ENCODE measurements at places on chromosomes 2 and 18.

GRCh38 chr2:20624884-20625485 lies 25.9 kb downstream of the HS1BP3 start:
- DNase-seq = no peak

- DNase-seq = no peak
Measured at GRCh38 chr2:75476761-75477160, 84.0 kb downstream of the EVA1A start.

GRCh38 chr18:2171840-2172625 lies 399.3 kb downstream of the METTL4 start:
- DNase-seq = no peak

DNA sequence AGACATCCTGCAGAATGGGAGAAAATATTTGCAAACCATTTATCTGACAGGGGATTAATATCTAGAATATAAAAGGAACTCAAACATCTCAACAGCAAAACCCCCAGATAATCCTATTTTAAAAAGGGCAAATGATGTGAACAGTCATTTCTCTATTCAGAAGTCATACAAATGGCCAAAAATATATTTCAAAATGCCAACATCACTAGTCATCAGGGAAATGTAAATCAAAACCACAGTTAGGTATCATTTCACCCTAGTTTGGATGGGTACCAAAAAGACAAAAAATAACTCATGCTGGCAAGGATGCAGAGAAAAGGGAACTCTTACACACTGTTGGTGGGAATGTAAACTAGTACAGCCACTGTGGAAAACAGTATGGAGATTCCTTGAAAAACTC lies 70.0 kb downstream of the TBR1 start:
- no peak for DNase-seq

GRCh38 chr18:3345452-3345851 lies 83.5 kb downstream of the MYL12B start:
- no peak for DNase-seq

GRCh38 chr2:170218456-170218855 lies 40.5 kb downstream of the MYO3B start:
- DNase-seq = no peak

- no peak for DNase-seq
Measured at GRCh38 chr2:57479981-57480380, 566.6 kb upstream of the VRK2 start.

DNA sequence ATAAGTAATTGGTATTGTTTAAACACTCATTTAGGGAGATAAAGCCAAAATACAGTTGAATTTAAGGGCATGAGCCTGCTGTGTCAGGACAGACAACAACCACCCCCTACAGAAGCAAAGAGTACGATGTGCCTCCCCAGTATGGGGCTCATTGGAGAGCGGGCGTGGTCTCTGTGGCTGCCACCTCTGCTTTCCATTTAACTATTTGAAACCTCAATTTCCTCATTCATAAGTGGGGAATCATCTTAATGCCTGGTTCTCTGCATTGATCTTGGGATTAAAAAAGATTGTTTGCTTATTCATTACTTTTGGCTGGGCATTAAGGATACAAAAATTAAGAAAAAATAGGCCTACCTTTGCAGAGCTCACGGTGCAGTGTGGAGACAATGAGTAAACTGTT lies 21.4 kb downstream of the KCNS3 start:
- no peak for DNase-seq

DNA sequence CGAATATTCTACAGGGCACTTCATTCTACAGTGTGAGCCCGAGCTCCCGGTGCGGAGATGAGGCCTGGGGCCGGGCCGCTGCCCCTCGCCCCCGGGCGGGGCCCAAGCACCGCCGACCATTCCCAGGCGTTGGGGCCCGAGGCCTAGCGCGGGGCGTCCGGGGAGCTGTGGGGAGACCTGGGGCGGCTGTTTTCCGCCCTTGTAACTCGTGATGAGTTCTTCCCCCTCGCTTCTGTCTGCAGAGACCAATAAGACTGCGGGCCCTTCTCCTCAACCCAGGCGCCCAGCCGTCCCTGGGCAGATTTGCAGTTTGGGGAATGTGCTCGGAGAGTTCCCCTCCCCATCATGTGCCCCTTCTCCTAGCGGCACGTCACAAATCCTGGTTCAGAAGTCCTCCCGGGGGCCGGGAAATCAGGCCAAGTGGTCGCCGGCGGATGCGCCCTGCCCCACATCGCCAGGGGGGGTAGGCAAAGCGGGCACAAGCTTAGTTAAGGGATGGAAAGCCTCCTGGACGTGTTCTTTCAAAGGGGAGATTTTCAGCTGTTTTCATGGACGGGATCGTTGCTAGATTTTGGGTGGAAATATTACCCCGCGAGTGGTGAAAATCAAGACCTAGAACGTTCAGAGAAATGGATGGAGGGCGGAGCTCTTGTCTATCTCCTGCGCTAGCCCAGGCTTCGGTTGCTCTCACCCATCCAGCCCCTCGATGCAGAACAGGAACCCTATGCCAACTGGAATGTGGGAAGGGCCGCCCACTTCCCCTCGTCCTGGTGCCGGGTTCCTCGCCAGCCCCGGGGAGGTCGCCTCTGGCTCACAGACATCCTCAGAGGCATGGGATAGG lies 18.8 kb upstream of the HAAO start:
- peak; percentile 27 for DNase-seq

DNA sequence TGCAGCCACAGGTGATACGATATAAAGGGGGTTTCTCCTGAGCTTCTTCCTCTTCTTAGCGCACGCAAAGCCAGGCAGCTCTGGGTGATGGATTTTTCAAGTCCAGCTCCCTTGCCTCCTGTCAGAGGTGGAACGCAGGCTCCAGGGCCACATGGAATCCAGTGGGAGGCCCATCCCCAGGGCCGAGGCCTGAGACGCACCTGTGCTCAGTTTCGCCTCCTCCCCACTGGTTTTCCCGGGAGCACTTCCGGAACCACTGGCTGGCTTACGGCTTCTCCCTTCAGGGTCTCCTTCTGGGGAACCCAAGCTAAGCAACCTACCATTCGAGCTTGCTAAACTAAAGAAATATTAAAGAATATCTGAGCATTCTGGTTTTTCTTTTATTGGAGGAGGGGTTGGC lies 63.6 kb downstream of the TRAPPC12 start:
- no peak for DNase-seq

- no peak for DNase-seq
Measured at GRCh38 chr18:74213429-74213828, 65.1 kb downstream of the TIMM21 start.

DNA sequence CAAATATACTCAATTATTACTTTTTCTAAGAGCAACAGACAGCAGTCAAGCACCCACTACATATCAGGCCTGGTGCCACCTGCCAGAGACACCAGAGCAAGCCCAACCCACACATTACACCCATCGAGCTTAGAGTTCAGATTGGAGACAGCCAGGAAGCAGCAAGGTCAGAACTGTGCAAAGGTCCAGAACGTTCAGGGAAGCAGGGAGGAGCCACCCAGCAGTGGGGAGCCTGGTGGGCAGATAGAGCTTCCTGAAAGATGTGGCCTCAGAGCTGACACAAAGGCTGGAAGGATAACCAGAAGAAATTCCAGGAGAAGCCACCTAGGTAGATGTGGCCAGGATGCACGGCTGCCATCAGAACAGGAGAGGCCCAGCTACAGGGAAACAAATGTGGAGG lies 440.5 kb upstream of the ID2 start:
- DNase-seq = no peak

DNA sequence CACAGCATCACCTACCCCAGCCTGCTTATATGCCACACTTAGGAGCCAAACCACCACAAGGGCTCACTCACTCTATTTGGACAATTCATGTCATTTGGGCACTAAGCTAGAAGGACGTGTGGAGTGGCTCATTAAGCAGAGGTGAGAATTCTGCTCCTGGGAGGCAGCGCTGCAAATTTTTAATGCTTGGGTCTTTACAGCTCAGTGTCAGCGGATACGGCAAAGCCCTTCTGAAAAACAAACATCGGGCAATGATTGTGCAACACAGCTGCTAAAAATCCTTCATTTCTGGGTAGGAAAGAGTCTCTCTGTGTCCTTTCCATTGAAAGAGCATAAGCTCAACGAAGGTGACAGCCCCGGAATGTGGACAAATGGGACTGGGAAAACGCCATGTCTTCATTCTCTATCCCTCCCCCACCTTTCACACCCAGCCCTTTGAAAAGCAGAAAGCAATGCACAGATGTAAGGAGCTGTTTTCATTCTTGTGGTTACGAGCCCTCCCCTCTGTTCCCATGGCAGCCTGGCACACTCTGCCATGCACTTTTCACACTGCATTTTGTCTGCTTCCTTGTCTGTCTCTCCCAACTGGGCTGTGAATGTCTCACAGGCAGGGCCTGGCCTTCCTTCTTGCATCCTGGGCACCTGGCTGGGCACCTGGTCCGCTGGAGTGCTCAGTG lies 16.0 kb downstream of the TMEM177 start:
- no peak for DNase-seq

DNA sequence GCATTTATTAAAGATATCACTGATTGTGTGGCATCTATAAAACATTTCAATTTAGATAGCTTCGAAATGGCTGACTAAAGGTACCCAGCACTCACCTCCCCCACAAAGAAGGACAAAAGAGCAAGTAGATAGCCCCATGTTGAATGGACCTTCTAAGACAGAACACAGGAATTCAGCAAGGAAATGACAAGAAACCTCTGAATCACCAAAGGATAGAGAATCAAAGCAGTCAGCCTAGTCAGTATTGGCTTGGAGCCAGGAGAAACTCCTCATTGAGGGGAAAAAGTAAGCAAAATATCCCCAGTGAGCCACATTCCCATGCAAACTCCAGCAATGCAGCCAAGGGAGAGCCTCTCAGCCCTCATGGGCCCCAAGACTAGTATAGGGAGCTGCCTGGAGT lies 113.7 kb downstream of the BARD1 start:
- no peak for DNase-seq

DNA sequence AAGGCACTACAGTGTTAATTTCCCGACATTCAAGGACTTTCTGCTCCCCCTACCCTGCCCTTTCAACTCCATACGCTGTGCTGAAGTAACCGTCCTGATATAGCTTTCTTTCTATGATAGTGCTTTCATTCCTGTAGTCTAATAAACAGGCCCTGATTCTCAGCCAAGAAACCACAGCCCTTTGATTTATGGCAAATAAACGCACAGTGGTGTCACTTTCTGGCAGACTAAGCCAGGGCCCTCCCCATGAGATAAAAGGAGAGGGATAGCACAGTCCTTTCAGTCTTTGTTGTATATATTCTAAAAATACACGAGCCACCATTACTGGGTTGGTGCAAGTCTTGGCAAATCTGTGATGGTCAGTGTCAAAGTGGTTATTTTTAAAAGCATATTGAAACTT lies 291.2 kb downstream of the ALPK2 start:
- DNase-seq = no peak

DNA sequence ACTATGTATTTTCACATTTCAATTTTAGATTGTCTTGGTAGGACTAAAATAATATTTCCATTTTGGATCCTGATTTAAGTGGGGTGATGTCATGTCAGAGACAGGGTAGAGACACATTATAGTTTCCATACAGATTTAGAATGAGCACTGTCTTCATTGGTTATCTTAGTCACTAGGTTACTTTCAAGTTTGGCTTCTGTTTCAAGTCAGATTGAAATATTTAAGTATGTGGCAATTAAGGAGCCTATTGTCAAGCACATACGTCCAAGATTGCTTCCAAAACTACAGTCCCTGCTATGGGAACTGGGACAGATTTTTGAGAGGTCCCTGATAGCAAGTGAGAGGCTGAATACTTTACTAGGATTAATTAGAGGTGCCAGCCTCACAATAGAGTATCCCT lies 89.2 kb upstream of the FAM117B start:
- DNase-seq = no peak

DNA sequence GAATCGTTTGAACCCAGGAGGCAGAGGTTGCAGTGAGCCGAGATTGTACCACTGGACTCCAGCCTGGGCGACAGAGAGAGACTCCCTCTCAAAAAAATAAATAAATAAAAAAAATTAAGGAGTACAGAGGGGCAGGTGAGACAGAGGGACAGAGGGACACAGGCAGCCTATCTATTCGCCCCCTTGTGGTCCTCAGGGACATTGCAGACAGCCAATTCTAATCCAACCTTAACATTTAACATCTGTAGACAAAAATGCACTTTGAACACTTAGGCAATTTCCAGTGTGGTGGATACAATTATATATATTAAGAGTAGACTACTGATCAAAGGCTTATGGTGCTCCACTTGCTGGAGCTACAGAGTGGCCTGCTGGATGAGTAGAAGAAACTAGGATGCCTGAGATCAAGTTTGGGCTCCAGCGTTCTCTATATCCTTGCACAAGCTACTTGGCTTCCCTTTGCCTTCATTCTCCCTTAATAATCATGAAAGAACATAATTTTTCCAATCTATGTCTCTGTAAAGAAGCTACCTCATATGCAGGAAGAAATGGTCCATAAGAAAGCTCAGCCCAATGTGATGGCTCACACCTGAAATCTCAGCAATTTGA lies 8.2 kb upstream of the SMARCAL1 start:
- DNase-seq = peak; percentile 25

- no peak for DNase-seq
Measured at GRCh38 chr2:72051971-72052505, 95.6 kb downstream of the CYP26B1 start.

- no peak for DNase-seq
Measured at GRCh38 chr2:235920216-235920865, 247.8 kb downstream of the GBX2 start.

DNA sequence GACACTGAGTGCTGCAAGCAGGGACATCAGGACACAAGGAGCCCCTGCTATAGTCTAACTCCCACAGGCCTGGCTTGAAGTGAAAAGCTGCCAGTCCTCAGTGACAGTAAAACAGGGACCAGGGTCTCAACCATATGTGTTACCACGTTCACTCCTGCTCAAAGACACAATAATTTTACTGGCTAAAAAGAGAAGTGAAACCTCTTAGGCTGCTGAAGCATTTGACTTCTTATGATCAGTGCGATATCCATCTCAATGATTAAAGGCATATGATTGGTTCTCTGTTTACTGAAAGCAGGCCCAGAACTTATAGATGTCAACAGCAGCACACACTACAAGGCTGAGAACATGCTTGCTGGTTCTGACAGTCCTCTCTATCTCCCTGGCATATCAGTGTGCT lies 129.8 kb upstream of the LMAN1 start:
- DNase-seq = no peak

GRCh38 chr18:79447703-79448367 lies 52.1 kb downstream of the NFATC1 start:
- no peak for DNase-seq

DNA sequence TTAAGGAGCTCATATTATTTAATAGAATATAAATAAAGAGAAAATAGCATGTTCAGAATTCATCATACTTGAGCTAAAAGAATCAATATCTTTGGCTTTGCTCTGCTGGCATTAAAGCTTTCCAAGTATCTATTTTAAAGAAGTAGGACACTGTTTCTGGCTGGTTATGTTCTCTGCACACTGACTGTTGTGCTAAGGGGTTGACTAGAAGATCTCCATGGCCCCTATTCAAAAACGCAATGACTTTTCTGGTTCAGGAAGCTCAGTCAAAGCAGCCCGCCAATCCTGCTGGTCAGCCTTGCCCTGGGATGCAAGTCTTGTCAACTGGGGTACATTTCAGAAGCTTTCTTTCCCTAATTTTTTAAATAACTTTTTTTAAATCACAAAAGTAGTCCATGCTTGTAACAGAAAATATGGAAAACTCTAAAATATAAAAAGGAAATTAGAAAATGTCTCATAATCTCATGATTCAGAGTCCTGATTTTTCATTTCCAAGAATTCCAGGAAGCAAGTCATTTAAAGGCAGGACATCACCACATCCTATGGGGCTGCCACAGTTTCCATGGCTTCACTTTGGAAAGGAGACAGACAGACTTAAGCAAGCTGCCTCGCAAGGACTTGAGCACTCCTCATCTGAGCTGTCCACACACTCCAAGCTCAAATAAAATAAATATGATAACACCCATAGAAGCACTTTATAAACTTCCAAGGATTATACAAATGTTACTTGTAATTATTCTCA lies 195.1 kb downstream of the TXNL1 start:
- DNase-seq = no peak

Measured in stimulated activated CD8-positive, alpha-beta memory T cell treated with anti-CD3 and anti-CD28 coated beads, Interleukin-4, amount 100 ng/mL, for 1 hour (primary cell).